ENCODE measurements at places on chromosomes 12 and 14. TPM values are rescaled to one million over a fixed set of nuclear protein-coding genes. Genes with fewer than 3 reads are reported as not detected.

GRCh38 chr12:15672671-15673270 is 116.4 kb downstream of the EPS8 start:
- DNase-seq = no peak

DNA sequence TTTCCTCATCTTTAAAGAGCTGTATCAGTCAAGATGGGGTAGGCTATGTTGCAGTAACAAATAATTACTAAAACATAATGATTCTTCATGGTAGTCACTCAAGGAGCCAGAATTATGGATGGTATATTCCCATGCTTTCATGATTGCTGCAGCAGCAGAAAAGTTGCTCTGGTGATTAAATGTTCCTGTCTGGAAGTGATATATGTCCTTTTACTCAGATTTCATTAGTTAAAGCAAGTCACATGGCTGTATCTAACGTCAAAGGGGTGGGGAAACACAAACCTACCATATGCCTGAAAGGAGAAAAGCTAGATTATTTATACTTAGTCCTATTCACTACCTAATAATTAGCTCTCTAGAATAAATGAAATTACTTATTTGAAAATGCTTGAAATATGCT is 594.7 kb downstream of the SOX5 start:
- DNase-seq = no peak

GRCh38 chr12:27015730-27016076 is 1.5 kb upstream of the TM7SF3 start:
- DNase-seq = no peak

- DNase-seq = no peak
Measured at GRCh38 chr14:59507752-59508103, 23.4 kb downstream of the JKAMP start.

The SALL2 gene
- total RNA-seq = 164 TPM

DNA sequence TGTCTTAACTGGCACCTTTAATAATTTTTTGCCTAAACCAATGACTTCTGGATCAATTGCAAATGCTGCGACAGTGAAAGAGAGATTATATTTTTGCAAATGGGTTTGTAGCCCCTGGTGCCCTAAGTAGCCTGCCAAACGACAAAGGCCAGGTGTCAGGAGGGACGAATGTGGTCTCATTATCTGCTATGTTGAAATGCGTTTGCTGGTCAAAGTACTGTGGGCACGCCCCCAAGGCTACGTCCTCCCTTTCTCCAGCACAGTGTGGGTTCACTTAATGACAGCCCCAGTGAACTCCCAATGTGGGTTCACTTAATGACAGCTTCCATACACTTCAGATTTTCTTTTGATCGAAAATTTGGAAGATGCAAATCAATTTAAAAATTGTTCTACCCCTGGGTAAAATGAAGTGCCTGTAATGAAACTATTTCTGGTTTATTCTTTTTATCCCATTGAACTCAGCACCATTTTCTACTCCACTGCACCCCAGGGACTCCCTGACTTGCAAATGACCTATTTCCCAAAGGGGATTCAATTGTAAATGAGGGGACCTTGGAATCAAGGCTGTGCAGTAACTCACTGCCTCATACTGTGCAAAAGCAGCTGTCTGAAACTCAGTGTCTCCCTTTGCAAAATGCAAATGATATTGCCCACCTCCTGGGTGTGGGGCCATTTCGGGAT is 1.4 kb downstream of the SERPINA11 start:
- no peak for DNase-seq

The CLEC4E gene
- total RNA-seq = not detected
